ENCODE measurements at places on chromosomes 2 and 18. TPM values are rescaled to one million over a fixed set of nuclear protein-coding genes. Genes with fewer than 3 reads are reported as not detected.
A peak's percentile ranks its signal among the peaks of the same experiment; 100 is the strongest.

- H3K4me1 ChIP-seq, result peaks cover 39% of the 10 kb centered on the region
- peaks cover 10% of the 10 kb centered on the region for H3K36me3 ChIP-seq
- no peaks in the 10 kb centered on the region for H3K27me3 ChIP-seq
- H3K4me3 ChIP-seq, result peak overlapping the region; percentile 19
- H3K27ac ChIP-seq, result peak overlapping the region; percentile 92
These were observed 71.5 kb downstream of the CDC42EP3 start for GRCh38 chr2:37599688-37600525.

- H3K4me1 ChIP-seq, result peaks cover 35% of the 10 kb centered on the region
- DNase-seq, result peak; percentile 89
- H3K27ac ChIP-seq, result peak overlapping the region; percentile 71
- H3K36me3 ChIP-seq, result no peaks in the 10 kb centered on the region
- peak overlapping the region; percentile 52 for H3K4me3 ChIP-seq
These were observed 209.4 kb upstream of the CXCR4 start for GRCh38 chr2:136327162-136327852.

GRCh38 chr2:11158916-11159573 lies 3.8 kb downstream of the SLC66A3 start:
- no peaks in the 10 kb centered on the region for H3K36me3 ChIP-seq
- H3K4me1 ChIP-seq, result peaks cover 31% of the 10 kb centered on the region
- no peak for DNase-seq
- no peaks in the 10 kb centered on the region for H3K27me3 ChIP-seq
- no peak overlapping the region for H3K4me3 ChIP-seq
- H3K27ac ChIP-seq, result no peak overlapping the region

GRCh38 chr2:236833501-236834073 lies 252.1 kb upstream of the COPS8 start:
- H3K4me1 ChIP-seq, result no peaks in the 10 kb centered on the region
- no peak overlapping the region for H3K4me3 ChIP-seq
- no peak for DNase-seq
- no peaks in the 10 kb centered on the region for H3K27me3 ChIP-seq
- no peaks in the 10 kb centered on the region for H3K36me3 ChIP-seq

GRCh38 chr2:181984814-181985631 lies 630 bp upstream of the PPP1R1C start:
- DNase-seq, result no peak
- no peaks in the 10 kb centered on the region for H3K36me3 ChIP-seq
- H3K27ac ChIP-seq, result no peak overlapping the region
- no peak overlapping the region for H3K4me3 ChIP-seq
- H3K4me1 ChIP-seq, result no peaks in the 10 kb centered on the region

DNA sequence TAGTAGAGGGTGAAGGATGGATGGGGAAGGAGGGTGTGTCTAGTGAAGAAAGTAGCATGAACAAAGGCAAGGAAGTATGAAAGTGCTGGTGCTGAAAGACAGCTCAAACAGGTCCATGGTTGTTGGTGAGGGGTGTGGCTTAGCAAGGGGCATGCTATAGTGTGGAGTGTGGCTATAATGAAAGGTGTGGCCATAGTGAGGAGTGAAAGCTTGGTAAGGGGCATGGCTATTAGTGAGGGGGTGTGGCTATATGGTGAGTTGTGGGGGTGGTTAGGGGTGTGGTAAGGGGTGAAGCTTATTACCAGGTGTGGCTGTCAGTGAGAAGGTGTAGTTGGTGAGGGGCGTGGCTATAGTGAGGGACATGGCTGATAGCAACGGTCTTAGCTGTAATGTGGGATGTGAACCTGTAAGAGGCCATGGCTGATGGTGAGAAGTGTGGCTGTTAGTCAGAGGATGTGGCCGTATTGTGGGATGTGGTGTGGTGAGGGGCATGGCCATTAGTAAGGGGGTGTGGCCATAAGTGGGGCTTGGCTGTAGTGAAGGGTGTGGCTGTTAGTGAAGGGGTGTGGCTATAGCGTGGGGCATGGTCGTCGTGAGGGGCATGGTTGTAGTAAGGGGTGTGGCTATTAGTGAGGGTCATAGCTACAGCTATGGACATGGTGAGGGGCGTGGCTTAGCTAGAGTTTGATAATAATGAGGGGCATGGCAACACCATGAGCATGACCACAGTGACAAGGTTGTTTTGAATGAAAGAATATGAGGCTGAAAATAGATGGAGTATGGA lies 549.6 kb downstream of the FBXO15 start:
- H3K36me3 ChIP-seq, result no peaks in the 10 kb centered on the region
- no peak overlapping the region for H3K27ac ChIP-seq
- H3K4me3 ChIP-seq, result no peak overlapping the region
- no peaks in the 10 kb centered on the region for H3K4me1 ChIP-seq

DNA sequence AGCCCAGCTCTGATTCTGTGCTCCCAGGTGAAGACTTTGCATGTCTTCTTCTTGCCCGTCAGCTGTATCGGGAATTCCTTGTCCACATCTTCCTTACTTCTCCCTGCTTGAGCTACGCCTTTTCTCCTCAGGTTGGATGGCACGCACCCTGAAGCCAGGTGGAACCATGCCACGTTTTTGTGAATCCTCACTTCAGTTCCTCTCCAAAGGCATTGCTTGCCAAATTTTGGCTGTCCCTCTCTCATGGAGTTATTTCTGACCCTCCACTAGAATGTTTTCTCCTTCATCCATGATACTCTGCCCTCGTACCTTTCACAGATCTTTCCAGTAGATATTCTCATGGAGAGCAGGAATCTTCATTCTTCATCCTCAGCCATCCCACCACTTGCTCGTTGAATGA lies 20.2 kb downstream of the ZCCHC2 start:
- peaks cover 48% of the 10 kb centered on the region for H3K36me3 ChIP-seq
- DNase-seq, result no peak
- H3K27me3 ChIP-seq, result no peaks in the 10 kb centered on the region
- no peak overlapping the region for H3K27ac ChIP-seq
- no peak overlapping the region for H3K4me3 ChIP-seq

DNA sequence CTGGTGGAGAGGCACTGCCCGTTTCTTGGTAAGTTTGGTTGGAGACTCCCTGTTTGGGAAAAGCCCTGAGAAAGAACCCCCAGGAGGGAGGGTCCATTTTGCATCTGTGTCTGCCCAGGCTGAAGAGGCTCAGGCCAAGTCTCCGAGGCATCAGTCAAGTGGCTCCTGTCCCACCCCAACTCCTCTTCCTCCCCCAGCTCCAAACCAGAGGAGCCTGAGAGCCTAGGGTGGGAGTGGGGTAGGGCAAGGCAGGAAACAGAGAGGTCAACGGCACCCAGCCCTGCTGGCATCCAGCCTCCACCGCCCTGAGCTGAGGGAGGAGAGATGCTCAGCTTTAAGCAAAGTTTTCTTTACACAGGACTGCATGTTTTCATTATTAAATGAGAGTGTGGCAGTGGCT lies 38.2 kb downstream of the CYP27C1 start:
- no peaks in the 10 kb centered on the region for H3K4me1 ChIP-seq
- DNase-seq, result no peak
- H3K27me3 ChIP-seq, result no peaks in the 10 kb centered on the region

Gene FTCDNL1
- total RNA-seq, result 3.8 TPM

Gene CAMKMT
- total RNA-seq, result 11.4 TPM

DNA sequence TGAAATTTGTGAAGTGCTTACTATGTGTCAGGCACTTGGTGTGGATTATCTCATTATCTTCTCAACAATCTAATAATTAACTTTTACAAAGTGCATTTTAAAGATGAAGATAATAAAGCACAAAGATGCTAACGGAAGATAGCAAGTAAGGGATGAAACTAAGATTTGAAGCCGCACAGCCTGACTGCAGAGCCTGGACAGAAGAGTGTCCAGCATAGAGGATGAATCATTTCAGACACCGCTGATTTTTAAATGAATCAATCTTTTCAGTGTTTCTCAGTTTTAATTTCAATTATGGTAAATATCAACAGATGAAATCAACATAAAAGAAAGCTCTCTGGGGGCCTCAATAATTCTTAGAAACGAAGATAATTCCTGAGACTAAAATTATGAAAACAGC lies 24.5 kb upstream of the STAM2 start:
- H3K4me3 ChIP-seq, result no peak overlapping the region
- H3K36me3 ChIP-seq, result no peaks in the 10 kb centered on the region
- H3K4me1 ChIP-seq, result no peaks in the 10 kb centered on the region
- no peak for DNase-seq

Gene KCNG3
- 0.07 TPM for total RNA-seq

Gene TMEM200C
- total RNA-seq, result not detected

Gene PNO1
- 38.1 TPM for total RNA-seq

Gene ALPP
- total RNA-seq, result not detected

DNA sequence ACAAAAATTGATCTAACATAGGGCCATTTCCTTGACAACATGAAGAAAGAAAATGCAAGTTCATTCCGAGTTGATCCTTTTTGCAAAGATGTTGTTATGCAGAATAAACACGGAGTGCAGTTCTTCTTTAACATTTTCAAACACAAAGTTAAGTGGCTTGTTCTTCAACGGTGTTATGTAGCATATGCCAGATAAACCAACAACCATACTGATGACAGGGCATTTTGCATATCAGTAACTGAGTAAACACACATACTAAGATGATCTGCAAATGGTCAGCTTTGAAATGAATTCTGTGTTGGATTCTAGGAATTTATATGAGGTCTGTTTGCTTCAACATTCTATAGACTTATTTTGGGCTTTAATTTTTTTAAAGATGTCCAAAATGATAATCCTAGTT lies 266.4 kb downstream of the GPD2 start:
- H3K27me3 ChIP-seq, result no peaks in the 10 kb centered on the region
- no peak overlapping the region for H3K4me3 ChIP-seq
- H3K4me1 ChIP-seq, result no peaks in the 10 kb centered on the region
- no peaks in the 10 kb centered on the region for H3K36me3 ChIP-seq
- no peak for DNase-seq

- DNase-seq, result no peak
- H3K4me3 ChIP-seq, result no peak overlapping the region
- no peaks in the 10 kb centered on the region for H3K27me3 ChIP-seq
- H3K27ac ChIP-seq, result no peak overlapping the region
- no peaks in the 10 kb centered on the region for H3K4me1 ChIP-seq
- no peaks in the 10 kb centered on the region for H3K36me3 ChIP-seq
These were observed 5.9 kb downstream of the SERPINB11 start for GRCh38 chr18:63708650-63709049.

Gene KRTCAP3
- 5.4 TPM for total RNA-seq

- peak overlapping the region; percentile 81 for H3K4me3 ChIP-seq
- H3K27ac ChIP-seq, result peak overlapping the region; percentile 81
- H3K27me3 ChIP-seq, result no peaks in the 10 kb centered on the region
- peaks cover 29% of the 10 kb centered on the region for H3K4me1 ChIP-seq
- DNase-seq, result peak; percentile 32
- no peaks in the 10 kb centered on the region for H3K36me3 ChIP-seq
These were observed 1.0 kb downstream of the ZCCHC2 start for GRCh38 chr18:62523631-62524439.

DNA sequence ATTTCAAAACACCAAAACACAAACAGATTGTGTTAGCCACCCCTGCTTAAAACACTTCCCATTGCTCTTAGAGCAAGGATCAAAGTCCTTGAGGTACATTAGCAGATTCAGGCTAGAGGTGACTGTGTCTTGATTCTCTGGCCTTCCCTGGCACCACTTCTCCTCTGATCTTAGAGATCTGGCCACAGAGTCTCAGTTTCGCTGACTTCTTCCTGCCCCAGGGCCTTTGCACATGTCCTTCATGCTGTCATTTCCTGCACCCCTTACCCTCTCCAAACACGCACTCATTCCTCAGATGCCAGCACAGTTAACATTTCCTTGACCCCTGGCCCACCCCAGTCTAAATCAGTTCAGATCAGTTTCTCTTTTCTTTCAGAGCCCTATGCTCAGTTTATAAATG lies 16.9 kb downstream of the CXCR4 start:
- no peaks in the 10 kb centered on the region for H3K4me1 ChIP-seq
- H3K36me3 ChIP-seq, result no peaks in the 10 kb centered on the region
- no peaks in the 10 kb centered on the region for H3K27me3 ChIP-seq
- H3K27ac ChIP-seq, result no peak overlapping the region
- DNase-seq, result no peak
- H3K4me3 ChIP-seq, result no peak overlapping the region

All from CD8-positive, alpha-beta memory T cell (primary cell).